ENCODE measurements at places on chromosomes 11 and 22. TPM values are rescaled to one million over a fixed set of nuclear protein-coding genes. Genes with fewer than 3 reads are reported as not detected.

- DNase-seq: no peak
These were observed 4.2 kb downstream of the C11orf91 start for GRCh38 chr11:33696411-33696810.

DNA sequence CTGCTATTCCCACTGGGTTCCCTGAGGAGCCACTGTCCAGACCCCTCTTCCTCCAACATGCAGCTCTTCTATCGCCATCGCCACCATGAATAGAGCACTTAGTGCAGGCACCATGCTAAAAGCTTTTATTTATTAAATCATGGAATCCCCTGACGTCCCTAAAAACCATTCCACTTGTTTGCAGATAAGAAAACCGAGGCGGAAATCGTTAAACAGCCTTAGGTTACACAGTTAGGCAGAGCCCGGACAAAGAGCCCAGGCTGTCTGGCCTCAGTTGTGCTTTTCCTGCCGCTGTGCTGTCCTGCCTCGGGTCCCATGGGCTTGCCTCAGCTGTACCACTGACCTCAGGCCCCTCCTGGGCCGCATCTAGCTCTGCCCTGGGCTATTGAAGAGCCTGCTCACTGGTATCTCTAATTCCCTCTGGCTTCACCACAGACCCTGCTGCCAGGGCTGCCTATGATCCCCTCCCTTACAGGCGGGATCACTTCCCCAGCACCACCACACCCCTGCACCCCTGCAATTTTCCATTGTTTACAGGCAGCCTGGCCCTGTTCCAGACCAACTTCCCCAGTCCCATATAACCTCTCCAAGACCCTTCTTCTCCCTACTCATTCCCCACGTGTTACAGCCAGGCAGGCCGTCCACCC, 13.0 kb upstream of the TUB start:
- DNase-seq: no peak

DNA sequence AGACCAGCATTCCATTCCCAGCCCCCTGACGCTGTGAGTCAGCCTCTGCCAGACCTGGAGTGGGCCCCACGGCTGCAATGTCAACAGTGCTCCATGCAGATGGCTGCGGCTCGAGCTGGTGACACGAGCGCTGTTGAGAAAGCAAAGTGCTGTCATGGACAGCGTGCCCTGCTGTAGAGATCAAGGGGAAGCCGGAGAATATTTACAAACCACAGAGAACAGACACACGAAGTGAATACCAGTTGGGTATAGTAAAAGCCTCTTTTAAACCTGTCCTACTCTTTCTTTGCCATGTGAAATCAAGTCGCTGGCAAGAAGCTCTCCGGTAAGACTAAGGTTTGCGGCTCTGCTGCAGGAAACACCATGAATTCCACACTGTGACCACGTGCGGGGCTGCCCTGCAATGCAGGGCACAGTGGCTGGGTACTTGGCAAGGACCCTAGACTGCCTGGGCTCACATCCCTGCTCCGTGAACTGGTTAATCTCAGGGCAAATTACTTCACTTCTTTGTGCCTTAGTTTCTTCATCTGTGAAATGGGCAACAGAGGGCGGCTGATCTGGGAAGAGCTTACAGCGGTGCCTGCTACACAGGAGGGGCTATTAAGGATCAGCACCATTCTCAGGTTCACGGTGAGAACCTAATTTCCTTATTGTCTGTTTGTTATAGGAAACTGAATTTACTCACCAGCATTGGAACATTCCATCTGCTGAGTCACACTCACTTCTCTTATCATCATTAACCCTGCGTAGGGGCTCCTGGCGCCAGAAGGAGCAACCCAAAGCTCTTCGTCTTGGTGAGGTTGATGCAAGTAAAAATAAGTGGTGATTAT, 27.8 kb upstream of the ELFN2 start:
- DNase-seq: no peak

The OPCML gene
- total RNA-seq: 0.59 TPM

The FAM89B gene
- total RNA-seq: 36.1 TPM

The METTL15 gene
- 8.1 TPM for total RNA-seq
